ENCODE measurements at places on chromosomes 3 and 15.
A peak's percentile ranks its signal among the peaks of the same experiment; 100 is the strongest.

DNA sequence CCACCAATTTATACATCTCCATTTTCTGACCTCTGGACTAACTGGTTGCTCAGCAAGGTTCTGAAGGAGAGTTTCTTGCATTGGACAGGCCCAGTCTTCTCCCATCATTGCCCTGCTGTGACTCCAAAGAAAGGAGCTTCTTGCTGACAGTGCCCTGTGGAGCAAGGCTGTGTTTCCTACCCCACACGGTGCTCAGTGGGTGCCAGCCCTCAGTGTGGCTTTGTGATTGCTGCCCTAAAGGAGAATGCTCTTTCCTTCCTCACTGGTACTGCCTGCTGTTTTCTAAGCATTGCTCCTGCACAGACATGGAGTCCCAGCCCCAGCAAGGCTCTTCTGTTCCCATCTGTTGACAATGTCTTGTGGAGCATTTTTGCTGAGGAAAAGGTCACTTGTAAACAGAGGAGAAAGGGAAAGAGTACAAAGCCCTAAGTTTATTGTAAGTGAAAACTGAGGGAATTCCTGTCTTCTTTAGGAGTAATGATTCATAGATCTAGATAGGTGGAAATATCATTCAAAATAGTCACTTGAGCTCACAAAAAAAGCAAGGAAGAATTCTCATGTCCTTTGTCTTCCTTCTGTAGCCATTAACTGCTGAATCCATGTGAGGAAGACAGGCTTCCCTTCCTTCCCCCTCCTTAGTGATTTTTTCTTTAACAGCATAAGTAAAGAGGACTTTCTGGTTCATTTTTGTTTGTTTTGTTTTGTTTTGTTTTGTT, 62.9 kb downstream of the HMG20A start:
- DNase-seq, result no peak

GRCh38 chr3:160001148-160001760, 12.6 kb downstream of the IL12A start:
- no peak for DNase-seq

GRCh38 chr3:52570076-52570475, 33.7 kb downstream of the UQCC5 start:
- no peak for DNase-seq

- DNase-seq, result no peak
These were observed 20.7 kb downstream of the PPP1R2 start for GRCh38 chr3:195522254-195523023.

- DNase-seq, result peak; percentile 73
These were observed 518.4 kb downstream of the FOXP1 start for GRCh38 chr3:71064956-71065763.

DNA sequence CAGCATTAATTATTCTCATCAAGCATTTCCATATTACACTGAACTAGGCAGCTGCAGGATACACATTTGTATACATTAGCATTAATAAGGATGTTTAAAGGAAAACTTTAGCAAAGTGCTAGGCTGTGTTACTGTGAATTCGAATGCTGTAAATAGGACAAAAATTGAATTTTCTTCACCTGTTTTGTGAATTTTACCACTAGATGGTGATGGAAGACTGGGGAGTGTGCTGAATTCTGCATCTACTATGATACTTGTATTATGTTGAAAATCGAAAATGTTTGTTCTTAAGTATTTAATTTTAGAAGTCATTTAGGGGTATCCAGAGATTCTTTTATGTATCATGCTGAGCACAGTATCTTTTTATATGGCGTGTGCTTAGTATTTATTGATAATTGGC, 12.3 kb upstream of the P2RY14 start:
- DNase-seq, result no peak

GRCh38 chr15:75669191-75669878, 21.6 kb downstream of the SNX33 start:
- DNase-seq, result no peak

- DNase-seq, result no peak
These were observed 2.5 kb downstream of the AEN start for GRCh38 chr15:88623632-88624031.

GRCh38 chr3:18559331-18559842, 134.2 kb upstream of the SATB1 start:
- DNase-seq, result peak; percentile 26

DNA sequence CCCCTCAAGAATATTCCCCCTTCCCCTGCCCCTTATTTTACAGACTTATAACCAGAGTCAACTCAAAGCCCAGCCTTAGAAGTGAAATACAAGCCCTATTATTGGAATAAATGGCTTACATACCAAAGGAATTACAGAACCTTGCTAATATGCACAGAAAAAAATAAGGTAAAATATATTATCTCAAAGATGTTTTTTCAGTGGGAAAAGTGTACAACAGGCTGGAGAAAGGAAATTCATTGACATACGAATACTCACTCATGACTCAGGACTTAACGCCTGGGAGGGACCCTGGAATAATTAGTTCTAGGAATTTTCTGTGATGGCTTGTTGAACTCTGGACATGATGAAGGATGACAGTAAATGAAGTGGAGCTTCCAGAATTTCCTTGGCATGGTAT, 27.0 kb downstream of the ARL14 start:
- no peak for DNase-seq

GRCh38 chr3:188113756-188114155, 40.2 kb upstream of the LPP start:
- DNase-seq, result no peak

DNA sequence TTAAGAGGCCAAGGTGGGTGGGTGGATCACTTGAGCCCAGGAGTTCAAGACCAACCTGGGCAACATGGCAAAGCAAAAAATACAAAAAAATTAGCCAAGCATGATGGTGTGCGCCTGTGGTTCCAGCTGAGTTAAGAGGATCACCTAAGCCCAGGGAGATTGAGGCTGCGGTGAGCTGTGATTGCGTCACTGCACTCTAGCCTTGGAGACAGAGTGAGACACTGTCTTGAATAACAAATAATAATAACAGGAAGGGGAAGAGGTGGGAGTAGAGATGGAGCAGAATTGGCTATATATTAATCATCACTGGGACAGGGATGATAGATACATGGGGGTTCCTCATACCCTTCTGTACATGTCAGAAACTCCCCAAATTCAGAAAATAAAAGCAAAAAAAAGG, 23.8 kb upstream of the NMB start:
- no peak for DNase-seq

DNA sequence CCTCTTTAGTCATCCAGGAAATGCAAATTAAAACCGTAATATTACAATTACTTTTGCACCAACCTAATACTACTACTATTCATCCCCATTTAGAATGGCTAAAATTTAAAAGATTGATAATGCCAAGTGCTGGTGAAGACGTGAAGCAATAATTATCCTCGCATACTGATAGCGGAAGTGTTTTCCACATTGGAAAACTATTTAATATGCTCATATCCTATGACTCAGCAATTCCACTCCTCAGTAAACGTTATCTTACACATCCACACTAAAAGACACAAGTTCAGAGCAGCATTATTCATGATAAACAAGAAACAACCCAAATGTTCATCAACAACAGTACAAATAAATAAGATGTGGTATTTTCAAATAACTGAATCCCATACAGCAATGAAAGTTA, 70.6 kb downstream of the VPS13C start:
- DNase-seq, result no peak

- DNase-seq, result no peak
These were observed 52.8 kb downstream of the ATP8B4 start for GRCh38 chr15:50066202-50066601.

DNA sequence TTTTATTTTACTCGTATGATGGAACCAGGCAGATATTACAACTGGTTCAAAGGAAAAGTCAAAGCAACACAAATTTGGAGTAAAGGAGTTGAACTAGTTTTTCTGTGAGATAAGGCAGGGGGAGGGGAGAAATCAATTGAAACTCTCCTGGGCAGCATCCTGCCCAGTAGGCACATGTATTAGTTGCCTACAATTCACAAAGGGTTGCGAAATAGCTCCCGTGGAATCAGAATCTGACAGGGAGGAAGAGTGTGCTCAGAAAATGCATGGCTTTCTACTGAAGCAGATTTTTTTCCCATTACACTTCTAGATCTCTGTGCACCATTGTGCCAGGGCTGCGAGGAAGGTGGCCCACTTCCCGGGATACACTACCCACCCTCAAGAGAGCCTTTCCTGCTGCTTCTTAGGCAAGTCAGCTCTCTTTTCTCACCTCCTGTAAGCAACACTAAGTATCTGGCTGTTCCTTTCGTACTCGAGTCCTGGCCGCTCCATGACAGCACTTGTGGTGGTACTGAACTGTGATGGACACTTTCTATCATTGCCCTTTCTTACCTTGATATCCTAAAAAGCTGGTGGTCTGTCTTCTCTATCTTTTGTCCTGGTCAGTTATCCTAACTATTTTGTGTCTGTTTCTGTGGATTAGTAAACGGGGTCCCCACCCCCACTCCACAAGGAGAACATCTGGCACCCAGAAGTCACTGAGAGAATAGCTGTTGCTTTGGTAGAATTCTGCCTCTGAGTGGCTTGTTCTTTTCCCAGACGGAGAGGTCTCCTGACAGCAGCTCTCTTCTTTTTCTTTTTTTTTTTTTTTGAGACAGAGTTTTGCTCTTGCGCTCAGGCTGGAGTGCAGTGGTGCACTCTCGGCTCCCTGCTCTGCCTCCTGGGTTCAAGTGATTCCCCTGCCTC, 74.8 kb downstream of the RPL39L start:
- no peak for DNase-seq

- no peak for DNase-seq
These were observed 337.8 kb downstream of the RBMS3 start for GRCh38 chr3:29618395-29619282.

DNA sequence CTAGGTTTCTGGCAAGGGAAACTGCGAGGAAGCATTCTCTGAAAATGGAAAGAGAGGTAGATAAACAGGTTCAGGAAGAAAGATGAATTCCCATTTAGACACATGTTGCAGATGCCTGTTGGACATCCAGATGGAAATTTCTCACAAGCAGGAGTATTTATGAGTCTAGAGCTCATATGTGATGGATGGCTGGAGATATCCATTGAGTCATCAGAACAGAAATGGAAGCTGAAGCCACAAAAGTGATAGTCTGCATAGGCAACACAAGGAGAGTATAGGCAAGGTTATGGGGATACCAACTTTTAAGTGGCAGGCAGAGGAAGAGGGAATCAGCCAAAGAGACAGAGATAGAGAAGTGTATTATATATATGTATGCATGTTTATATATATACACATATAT, 6.3 kb upstream of the RAMAC start:
- no peak for DNase-seq

DNA sequence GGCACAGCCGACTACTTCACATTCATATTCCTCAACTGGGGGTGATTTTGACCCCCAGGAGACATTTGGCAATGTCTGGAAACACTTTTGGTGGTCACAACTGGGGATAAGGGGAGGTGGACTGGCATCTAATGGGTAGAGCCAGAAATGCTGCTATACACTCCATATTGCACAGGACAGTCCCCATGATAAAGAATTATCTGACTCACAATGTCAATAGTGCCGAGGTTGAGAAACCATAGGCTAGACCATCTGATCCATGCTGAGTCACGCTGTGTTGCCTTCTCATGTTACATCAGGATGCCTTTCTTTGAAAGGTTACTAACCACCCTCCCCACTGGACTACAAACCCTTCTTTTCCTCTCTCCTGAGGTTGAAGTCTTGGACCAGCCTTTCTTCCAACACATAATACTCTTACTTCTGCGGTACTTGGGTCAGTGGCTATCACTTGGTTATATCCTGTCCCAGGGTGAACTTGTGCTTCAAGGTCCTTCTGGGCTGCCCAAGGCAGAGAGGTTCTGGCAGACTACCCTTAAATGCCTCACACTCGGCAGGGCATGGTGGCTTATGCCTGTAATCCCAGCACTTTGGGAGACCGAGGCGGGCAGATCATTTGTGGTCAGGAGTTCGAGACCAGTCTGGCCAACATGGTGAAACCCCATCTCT, 68.8 kb downstream of the CTNNB1 start:
- no peak for DNase-seq

All from glutamatergic neuron (in vitro differentiated cells).